ENCODE measurements at places on chromosomes 11 and 22.

- no peak for DNase-seq
Observed at GRCh38 chr22:23467721-23468294, 112.3 kb downstream of the IGLL1 start.

- no peak for DNase-seq
Observed at GRCh38 chr11:64083398-64084080, 47.8 kb downstream of the FLRT1 start.

DNA sequence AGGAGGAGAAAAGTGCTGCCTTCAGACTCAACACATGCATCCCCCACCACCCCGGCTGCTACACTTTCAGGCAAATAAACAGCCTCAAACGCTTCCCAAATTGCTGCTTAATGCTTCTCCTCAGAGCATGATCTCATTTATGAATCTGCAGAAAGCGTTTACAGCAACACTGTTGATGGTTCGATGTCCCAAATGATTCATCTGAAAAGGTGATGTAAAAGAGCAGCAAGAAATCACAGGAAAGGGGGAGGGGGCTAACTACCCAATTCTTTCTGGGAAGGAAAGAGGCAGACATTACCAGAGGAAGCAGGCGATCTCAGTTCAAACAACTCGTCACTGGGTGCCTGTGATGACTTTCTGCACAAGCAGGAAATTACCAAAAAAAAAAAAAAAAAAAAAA is 119.6 kb downstream of the TENM4 start:
- no peak for DNase-seq

DNA sequence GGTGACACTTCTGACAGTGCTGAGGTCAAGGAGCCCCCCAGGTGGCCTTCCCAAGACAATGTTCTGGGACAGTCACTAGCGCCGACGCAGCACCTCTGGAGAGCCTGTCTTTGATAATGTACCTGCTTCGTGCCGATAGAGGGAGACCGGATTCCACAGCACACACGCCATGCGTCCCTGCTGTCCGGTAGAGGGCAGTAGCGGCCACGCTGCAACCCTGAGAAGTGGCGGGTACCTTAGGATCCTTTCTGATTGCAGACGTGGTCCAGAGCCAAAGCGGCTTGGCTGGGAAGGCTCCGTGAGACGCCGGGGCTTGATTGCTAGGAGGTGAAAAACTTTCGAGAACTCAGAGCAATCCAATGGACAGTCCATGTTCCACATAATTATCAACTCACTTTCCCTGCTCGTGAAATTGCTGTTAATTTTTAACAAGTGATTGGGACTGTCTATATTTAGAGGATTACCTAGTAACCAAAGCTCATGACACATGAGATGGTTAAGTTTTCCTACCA is 11.4 kb upstream of the BARX2 start:
- peak; percentile 69 for DNase-seq

DNA sequence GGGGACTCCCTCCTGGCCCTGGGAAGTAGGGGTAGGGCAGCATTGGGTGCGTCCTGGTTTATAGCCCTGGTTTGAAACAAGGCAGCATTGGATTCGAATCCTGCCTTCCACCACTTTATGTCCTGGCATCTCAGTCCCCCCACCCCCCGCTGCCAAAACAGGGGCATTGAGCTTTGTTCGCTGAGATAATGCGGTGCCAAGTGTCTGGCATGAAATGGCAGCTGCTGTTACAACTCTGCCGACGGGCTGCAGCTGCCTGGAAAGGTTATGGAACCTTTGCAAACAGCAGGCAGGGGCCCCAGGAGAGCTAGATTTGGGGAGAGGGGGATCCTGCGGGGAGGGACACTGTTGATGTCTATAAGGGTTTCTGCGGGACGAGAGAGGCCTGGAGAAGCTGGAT is 1.9 kb downstream of the TST start:
- DNase-seq, result no peak

GRCh38 chr11:126304457-126305075 is 706 bp downstream of the DCPS start:
- peak; percentile 72 for DNase-seq

DNA sequence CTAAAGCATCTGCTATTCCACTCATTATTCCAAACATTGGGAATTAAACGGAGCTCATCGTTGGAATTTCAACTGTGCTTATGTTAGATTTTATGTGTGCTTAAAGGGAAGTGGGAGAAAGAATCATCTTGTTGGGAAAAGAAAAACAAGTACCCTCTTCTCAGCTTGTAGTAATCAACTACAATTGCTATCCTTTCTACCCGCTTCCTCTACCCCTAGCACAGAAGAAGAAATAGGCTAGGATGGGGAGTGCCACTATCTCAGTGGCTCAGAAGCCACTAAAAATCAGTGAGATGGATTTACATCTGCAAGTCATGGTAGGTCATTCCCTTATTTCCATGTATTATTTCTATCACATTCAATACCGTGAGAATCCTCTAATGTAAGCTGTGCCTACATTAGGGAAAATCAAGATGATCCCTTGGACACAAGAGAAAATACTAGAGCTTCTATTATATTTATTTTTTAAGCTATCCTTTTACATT is 97.9 kb upstream of the CD44 start:
- no peak for DNase-seq

DNA sequence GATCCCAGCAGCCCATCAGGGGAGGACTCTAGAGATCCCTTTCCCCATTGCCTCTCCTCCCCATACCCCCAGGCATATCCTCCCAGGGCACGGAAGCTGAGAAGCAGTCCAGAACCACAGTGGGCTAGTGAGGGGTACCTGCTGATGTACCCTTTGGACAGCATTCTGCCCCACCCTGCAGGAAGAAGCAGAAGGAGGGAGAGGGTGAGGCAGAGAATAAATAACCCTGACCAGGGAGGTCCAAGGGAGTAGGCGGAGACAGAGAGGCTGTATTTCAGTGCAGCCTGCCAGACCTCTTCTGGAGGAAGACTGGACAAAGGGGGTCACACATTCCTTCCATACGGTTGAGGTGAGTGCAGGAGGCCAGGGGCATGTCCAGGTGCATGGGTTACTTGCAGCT is at the start of gene OR51E1:
OR51E1 (plus strand) TSS at position 301 of the 400 bp plus-strand sequence. CDS start 8,545 bp downstream, outside the sequence.
- DNase-seq, result no peak

DNA sequence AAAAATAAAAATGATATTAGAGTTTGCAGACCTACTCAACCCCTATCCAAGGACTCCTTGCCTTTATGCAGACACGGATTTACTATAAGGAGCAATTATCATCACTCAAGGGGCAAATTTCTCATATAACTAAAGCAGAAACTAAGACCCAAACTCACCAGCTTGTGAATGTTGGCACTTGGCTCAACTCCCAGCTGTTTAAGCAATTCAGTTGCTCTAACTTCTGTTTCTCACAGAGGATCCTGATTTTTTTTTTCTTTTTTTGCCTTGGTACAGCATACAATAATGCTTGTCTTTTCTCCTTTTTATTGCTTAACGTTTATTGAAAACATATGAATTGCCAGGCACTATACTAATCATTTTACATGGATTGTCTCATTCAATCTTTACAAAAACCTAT is 9.6 kb upstream of the CBLIF start:
- DNase-seq, result no peak

GRCh38 chr11:127461241-127462064 is 460.9 kb upstream of the KIRREL3 start:
- DNase-seq, result no peak

DNA sequence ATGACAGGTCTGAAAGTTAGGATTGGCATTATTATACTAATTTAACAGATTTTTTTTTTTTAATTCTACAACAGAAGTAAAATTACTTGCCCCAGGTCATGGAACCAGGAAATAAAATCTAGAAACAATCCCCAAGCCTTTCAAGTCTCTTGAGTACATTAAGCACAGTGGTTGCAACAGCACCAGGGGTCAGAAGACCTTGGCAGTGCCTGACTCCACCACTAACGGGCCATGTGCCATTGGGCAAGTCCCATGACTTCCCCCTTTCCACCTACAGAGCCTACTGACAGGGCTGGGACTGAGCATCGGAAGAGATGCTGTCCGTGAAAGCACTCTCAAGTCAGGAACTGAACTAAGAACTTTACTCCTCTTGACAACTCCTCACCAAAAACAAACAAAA is 98.6 kb upstream of the AKIP1 start:
- no peak for DNase-seq

Measured in hippocampal formation (tissue), 2 donors.